ENCODE measurements at places on chromosomes 4 and X.

DNA sequence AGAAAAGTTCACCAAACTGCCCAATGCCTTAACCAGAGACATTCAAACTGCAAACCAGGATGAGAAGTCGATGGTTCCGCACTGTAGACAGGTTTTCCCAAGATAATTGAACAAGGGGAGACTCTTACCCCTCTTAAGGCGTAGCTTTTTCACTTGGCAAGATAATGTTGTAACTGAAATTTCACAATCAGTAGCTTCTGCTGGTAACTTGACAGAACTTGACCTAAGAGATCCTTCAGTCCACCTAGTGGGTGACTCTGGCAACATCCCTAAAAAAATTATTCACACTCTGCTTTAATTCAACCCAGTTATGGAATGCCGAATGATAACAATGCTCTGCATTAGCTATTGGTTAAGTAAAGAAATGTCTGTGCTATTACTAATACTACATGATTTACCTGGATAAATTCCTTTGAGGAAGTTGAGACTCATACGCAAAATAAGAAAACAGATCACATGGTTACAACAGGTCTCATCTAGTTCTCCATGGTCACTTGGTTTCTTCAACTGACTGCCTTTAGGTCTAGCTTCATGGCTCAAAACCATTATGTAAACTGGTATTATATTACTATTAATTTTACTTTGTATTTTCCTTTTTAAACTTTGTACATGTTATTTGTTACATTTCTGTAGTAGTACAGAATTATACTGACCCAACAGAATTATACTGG lies 9.1 kb downstream of the ELF2 start:
- DNase-seq = no peak

- DNase-seq = peak; percentile 83
These were observed 5.0 kb downstream of the UVSSA start for GRCh38 chr4:1351854-1352566.

DNA sequence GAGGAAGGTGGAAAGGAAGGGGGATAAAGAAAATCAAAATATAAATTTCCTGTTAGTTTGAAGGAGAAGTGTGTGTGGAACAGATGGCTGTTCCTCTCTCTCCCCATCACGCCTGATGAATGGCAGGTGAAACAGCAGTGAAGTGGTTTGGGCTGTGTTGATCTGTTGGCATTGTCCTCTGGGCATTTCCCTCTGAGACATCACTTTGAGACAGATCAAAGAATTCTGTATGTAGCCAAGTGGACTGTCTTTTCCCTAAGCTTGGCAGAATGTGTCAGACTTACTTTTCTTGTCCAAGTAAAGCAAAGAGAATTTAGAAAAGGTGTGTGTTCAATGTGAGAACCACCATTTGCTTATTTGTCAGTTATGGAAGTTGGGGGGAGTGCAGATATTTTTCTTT lies 47.5 kb downstream of the SEPTIN11 start:
- DNase-seq = no peak

DNA sequence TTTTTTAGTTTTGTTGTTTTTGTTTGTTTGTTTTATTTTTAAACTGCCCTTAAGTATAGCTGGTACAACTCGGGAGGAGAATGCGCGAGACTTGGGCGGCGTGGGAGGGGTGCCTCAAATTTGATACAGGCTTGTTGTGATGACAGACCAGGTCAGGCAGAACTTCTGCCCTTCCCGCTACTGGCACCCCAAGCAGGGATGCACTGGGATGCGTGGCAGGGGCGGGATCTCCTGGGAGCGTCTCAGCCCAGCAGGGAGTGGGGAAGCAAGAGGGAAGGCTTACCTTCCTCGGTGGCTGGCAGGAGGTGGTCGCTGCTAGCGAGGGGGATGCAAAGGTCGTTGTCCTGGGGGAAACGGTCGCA lies 851 bp downstream of the SFRP2 start:
- no peak for DNase-seq

GRCh38 chr4:10385994-10386394 lies 71.2 kb downstream of the ZNF518B start:
- DNase-seq = no peak

DNA sequence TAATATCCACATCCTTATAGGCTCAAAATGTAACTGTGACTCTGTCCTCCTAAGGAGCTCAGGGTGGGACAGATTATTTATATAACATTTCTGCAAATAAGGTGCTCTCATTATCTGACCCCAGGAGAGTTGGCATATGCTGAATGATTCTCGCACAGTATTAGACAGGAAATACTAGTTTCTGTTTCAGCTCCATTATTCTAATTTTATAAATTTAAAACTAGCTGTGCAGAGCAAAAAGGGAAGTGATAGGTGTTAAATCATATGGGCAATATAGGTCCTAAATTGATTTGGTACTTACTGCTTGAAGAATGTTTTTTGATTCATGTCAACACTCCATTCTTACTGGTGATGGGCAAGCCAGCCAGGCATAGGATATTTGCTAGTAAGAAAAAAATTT lies 141.5 kb downstream of the GLRA2 start:
- no peak for DNase-seq

DNA sequence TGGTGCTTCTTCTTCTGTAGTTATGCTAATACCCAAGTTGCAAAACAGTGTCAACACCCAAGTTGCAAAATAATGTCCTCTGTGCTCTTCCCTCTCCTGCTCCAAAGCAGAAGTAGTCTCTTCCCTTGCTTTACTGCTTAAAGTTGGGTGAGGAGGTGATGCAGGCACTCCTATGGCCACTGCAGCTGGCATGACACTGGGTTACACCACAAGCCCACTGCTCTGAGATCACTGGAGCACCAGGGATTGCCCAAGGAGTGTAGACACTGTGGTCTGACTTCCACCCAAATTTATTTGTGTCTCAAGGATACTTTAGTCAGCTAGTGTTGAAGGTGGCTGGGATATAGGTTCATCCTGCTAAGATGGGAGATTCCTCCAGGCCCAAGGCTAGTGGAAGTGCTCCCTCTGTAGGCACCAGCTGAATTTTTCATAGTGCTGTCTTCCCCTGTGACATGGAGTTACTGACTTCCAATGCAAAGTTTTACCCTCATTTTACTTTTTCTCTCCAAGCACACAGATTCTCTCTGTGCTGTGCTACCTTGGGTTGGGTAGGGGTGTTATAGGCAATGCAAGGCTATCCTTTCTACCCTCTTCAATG lies 196.2 kb upstream of the TENT5D start:
- DNase-seq = no peak

GRCh38 chr4:126223784-126224407 lies 909.1 kb downstream of the FAT4 start:
- no peak for DNase-seq

GRCh38 chr4:27023366-27023765 lies 162.7 kb downstream of the STIM2 start:
- no peak for DNase-seq

GRCh38 chr4:160414496-160414895 lies 1311.6 kb downstream of the RAPGEF2 start:
- DNase-seq = no peak

DNA sequence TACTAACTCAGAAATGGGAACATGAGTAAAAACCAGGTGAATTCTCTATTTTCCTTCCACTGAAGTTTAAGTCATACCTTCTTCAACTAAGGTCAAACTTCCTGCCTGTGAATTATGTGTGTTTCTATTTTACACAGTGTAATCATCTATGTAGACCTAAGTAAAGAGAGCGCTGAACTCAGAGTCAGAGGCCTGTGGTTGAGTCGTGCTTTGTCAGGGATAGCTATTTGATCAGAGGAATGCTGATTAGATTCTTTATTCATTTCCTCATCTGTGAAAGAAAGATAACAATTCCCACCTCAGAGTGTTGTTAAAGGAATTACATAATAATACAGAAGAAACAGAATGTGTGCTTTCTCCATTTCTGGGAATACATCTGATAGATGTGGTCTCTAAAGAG lies 654.1 kb downstream of the STIM2 start:
- no peak for DNase-seq

GRCh38 chrX:11960031-11960430 lies 178.2 kb upstream of the FRMPD4 start:
- no peak for DNase-seq

DNA sequence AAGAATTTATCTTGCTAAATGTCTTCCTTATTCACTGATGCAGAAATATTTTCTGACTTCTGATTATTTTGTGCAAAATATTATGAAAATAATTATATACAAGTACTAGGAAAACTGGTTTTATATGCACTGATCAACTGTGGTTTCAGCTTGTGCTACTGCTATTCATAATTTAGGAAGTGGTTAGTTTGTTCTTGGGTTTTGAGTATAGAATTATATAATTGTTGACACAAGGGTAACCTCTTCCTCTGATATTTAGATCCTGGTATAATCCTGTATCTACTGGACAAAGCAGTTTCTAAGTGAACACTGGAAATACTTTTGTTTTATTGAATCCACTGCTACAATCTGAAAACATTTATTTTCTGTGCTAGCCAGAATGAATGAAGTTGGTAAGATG lies 182.8 kb downstream of the PDGFC start:
- no peak for DNase-seq

- no peak for DNase-seq
These were observed 57.0 kb upstream of the MSN start for GRCh38 chrX:65610481-65610880.

DNA sequence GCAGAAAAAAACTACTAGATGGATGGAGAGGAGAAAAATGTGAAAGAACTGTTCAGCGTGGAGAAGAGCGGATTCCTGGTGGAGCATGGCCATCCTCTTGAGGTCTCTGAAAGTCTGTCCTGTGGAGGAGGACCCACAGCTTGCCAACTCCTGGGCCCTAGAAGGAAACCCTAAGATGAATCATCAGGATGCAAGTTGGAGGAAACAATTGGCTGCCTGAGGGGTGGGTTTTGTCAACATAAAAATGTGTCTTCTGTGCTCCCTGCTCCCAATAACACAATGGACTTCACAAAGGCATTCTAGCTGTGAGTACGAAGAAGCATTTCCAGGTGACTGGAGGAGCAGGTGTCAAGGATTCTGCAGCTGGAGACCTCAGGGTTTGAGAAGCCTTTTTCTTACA lies 37.2 kb downstream of the CNGA2 start:
- DNase-seq = no peak
